ENCODE measurements at places on chromosomes 16 and 17. TPM values are rescaled to one million over a fixed set of nuclear protein-coding genes. Genes with fewer than 3 reads are reported as not detected.

- no peak for DNase-seq
Observed at GRCh38 chr17:52524096-52524637, 365.7 kb upstream of the CA10 start.

DNA sequence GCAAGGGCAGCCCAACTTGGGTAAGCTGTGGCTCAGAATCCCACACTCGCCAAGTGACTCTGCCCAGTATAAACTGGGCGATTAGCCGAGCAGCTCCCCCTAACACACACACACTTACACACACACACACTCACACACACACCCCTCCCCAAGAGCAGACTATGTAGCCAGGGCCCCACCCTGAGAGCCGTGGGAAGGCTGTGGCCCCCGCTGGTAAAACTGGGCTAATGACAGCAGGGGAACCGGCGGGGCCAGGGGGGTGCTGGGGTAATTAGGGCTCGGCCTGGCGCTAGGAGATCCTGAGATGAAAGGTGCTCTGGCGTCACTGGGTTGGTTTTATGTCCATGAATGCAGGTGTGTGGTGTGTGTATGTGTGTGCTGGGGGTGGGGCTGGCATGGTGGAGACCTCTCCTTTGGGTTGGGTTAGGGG is 1.1 kb upstream of the THRA start:
- DNase-seq: no peak

DNA sequence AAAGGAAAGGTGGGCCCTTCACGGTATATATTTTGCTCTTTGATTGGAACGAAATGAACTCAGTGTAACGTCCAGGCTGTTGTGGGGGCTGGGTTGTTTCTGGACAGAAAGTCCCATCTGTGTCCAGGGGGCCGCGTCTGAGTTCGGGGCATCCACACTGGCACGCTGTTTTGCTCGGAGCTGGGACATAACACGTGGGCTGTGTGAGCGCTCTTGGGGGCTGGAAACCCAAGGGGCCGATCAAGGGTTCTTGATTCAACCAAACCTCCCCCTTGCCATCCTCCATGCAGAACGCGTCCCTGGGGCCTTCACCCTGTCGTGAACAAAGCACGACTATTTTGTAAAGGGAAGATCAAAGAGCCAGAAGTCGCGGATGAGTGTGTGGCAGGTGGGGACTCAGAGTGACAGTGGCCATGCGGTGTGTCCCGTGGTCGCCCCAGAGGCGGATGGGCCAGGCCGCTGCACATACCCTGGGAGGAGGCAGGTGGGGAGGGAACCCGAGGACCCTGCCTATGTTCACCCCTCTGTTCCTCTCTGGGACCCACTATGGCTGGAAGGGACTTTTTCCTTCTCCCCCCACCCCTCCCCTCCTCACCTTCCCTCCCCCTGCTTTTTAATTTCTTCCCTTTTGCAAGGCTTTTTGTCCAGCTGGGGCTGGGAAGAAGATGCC is 387.2 kb downstream of the SEC14L1 start:
- no peak for DNase-seq

GRCh38 chr16:89070590-89070989 is 23.1 kb upstream of the ACSF3 start:
- DNase-seq: no peak

GRCh38 chr16:72317446-72317845 is 145.5 kb upstream of the PMFBP1 start:
- no peak for DNase-seq

GRCh38 chr16:61892531-61892930 is 143.7 kb downstream of the CDH8 start:
- DNase-seq: no peak

DNA sequence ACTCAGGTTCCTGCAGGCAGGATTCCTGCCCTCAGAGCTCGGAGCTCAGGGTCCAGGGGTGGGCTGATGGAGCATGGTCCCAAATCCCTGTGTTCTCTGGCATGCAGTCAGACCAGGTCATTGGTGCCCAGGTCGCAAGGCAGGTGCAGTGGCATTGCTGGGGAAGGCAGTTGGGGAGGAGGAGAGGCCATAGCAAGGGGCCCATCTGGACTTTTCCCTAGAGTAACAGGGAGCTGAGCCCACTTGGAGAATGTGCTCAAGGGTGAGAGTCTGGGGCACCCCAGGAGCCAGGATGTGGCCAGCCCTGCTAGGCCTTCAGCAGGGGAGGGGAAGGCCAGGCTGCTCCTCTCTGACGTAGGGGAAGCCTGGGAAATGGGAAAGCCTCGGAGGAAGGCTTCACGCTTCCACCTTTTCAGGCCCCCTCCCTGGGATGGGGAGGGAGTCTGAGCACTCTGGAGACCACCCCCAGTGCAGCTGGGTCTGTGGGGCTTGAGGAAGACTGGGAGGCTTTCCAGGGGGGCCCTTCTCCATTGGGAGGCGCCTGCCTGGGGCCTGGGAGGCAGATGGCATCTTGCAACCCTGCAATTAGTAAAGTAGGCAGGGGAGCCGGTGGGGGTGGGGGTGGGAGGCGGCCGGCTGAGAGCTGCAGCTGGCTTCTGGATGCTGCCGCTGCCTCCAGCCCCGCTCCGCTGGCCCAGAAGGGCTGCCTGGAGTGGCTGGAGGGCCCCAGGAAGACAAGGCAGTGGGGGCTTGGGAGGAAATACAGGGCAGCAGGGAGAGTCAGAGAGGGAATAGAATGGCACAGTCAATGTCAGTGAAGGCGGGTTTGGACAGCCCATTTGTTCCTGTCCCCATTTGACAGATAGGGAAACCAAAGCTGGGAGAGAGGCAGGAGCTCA is 21.1 kb upstream of the DOK4 start:
- no peak for DNase-seq

- no peak for DNase-seq
Observed at GRCh38 chr17:61543786-61544415, 47.1 kb downstream of the NACA2 start.

DNA sequence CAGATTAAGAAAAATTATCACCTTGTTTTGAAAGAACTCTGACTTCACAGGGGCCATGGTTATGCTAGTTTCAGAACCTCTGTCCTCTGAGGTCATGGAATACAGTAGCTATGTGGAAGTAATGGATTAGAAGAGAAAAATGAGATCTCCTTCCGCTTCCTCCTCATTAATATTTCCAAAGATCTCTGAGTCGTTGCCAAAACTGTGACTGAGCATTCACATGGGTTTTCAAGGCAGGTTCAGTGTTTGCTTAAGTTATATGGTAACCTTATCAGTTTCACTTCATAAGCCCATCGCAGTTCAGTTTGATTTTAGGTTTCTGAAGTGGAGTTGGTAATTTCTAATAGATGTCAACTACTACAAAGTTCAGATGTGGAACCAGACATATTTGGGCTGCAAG is 321.2 kb upstream of the SOX9 start:
- DNase-seq: no peak

DNA sequence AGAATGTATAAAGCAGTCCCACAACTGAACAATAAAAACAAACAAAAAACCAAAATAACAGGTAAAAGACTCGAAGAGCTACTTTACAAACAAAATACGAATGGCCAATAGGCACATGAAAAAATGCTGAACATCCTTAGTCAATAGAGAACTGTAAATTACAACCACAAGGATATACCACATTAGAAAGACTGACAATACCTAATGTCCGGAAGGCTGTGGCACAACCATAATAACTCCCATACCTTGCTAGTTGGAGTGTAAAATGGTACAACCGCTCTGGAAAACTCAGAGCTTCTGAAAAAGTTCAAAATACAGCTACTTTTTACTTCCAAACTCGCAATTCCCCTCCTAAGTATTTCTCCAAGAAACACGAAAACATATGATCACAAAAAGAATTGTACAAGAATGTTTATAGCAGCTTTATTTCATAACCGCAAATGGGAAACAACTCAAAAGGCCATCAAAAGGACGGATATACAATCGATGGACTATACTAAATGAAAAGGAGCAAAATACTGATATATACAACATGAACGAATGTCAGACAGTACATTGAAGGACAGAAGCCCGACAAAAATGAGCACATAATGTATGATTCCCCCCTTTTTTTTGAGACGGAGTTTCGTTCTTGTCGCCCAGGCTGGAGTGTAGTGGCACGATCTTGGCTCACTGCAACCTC is 2.3 kb downstream of the TP53 start:
- DNase-seq: no peak

DNA sequence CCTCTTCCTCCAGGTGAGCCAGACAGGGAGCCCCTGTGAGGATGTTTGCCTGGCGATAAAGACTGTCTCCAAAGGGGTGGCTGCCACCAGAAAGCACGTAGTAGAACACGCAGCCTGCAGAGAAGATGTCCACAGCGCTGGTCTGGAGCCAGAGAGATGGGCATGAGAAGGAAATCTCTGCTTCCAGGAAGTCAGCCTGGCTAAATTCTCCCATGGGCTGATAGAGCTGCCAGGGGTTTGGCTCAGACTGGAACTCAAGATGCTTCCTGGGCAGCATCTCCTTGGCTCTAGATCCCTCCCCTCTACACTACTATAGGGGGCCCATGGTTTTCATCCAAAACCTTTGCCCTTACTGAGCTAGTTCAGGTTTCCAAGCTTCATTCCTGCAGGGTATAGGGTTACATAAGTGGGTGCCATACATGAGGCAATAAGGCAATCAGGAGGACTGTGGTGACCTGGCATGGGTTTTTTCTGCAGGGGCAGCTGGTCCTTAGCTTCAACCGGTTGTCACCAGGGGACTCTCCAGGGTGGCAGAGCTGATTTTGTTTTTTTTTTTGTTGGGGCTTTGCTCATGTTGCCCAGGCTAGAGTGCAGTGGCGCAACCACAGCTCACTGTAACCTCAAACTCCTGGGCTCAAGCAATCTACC is 13.6 kb downstream of the PLK1 start:
- no peak for DNase-seq

- no peak for DNase-seq
Observed at GRCh38 chr17:5678171-5678570, 93.9 kb upstream of the NLRP1 start.

- DNase-seq: no peak
Observed at GRCh38 chr17:31452101-31452500, 60.6 kb downstream of the RAB11FIP4 start.

GRCh38 chr16:27859020-27859419 is 204.5 kb downstream of the GSG1L start:
- no peak for DNase-seq

GRCh38 chr17:15409721-15410250 is 57.6 kb downstream of the CDRT4 start:
- peak; percentile 67 for DNase-seq

GRCh38 chr16:86516623-86517003 is 6.3 kb downstream of the FOXF1 start:
- DNase-seq: no peak

DNA sequence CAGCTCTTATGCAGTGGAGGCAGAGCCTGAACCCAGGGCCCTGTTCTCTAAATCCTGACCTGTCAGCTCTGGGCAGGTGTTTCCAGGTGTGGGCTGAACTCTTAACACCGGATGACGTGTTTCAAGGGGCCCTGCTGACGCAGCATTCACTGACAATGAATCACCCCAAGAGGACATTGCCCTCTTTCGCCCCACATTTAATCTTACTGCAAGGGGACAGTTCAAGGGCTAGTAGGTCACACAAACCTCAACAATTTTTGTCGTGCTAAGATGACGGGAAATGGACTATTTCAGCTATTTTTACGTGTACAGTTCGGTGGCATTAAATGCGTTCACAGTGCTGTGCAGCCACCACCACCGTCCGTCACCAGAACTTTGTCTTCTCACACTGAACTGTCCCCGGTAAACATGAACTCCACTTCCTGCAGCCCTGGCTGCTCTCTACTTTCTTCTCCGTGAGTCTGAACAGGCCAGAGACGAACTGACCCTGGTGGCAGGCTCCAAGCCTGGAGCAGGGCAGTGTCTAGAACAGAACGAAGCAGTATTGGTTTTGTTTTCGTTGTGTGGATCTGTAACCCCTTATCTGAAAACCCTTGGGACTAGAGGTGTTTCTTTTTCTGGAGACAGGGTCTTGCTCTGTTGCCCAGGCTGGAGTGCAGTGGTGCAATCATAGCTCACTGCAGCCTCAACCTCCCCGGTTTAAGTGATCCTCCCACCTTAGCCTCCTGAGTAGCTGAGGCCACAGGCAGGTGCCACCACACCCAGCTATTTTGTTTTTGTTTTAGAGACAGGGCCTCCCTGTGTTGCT is 88.4 kb upstream of the CIBAR2 start:
- DNase-seq: no peak

GRCh38 chr16:56776562-56776961 is 46.6 kb downstream of the NUP93 start:
- DNase-seq: no peak

GRCh38 chr17:65902831-65903522 is 289.0 kb downstream of the CEP112 start:
- no peak for DNase-seq

- DNase-seq: no peak
Observed at GRCh38 chr17:70405492-70406220, 236.3 kb downstream of the KCNJ2 start.

DNA sequence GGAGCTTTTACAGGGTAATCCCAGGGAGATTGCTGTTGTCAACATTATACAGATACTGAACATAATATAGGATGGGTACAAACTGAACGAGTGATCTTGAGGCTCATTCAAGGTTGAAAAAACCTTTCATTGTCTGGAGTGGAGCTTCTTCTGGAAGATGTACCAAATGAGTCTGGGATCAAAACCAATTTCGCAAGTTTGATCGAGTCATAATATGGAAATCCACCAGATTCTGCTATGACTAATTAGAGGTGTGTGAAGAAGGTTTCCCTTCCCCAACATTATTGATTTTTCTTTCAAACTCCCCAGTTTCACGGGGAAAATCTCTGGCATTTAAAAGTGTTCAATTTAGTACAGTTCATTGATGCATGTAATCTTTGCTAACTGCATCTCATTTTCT is 324.1 kb downstream of the ZFHX3 start:
- no peak for DNase-seq

DNA sequence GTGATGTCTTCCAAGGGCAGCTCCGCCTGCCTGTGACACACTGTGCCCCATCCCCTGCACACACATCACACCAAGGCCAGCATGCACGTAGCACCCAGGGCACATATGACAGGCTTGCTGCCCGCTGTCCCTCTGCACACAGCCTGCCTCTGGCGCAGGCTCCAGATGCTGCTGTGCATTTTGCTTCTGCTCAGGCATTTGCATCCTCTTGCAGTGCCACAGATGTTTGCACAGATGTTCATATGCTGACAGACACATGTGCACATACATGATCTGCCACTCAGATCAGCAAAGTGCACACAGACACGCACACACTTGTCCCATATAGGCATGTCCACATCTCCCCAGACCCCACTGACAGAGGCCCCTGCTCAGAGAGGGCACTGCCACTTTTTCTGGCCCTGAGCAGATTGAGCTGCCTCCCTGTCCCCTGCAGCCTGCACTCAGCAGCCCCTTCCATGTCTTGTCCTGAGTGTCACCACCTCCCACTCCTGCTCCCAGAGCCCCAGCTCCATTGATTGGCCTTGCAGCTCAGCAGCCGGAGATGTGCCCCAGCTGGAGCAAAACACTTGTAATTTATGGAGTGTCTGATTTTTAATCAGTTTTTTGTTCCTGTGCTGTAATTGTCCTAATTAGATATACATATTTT is 115.1 kb upstream of the RPL38 start:
- no peak for DNase-seq

Gene CES4A
- total RNA-seq: 73.4 TPM

Gene UNC45B
- total RNA-seq: not detected

Gene CDH3
- 37.4 TPM for total RNA-seq

Gene RAC3
- 8.6 TPM for total RNA-seq

Gene HOXB5
- total RNA-seq: not detected

Gene ST6GALNAC2
- 75.0 TPM for total RNA-seq

Gene PRKCB
- 7.4 TPM for total RNA-seq

All from lower leg skin (tissue), 4 donors.